Panc1 (cell line): ENCODE measurements at places on chromosomes 13 and 19. TPM values are rescaled to one million over a fixed set of nuclear protein-coding genes. Genes with fewer than 3 reads are reported as not detected.
A peak's percentile ranks its signal among the peaks of the same experiment; 100 is the strongest.

ANO8 gene
- 13.5 TPM for total RNA-seq

HSPB6 gene
- total RNA-seq, result 0.87 TPM

KLHL1 gene
- total RNA-seq, result not detected

HIPK4 gene
- 0.13 TPM for total RNA-seq

ZNF420 gene
- total RNA-seq, result 13.7 TPM

SEMA6B gene
- 5.7 TPM for total RNA-seq

GRCh38 chr19:44636439-44637389, 7.0 kb upstream of the PVR start:
- no peak overlapping the region for H3K27ac ChIP-seq
- no peaks in the 10 kb centered on the region for H3K4me1 ChIP-seq
- DNase-seq, result no peak
- no peak overlapping the region for H3K4me3 ChIP-seq
- no peaks in the 10 kb centered on the region for H3K27me3 ChIP-seq
- no peaks in the 10 kb centered on the region for H3K36me3 ChIP-seq

DNA sequence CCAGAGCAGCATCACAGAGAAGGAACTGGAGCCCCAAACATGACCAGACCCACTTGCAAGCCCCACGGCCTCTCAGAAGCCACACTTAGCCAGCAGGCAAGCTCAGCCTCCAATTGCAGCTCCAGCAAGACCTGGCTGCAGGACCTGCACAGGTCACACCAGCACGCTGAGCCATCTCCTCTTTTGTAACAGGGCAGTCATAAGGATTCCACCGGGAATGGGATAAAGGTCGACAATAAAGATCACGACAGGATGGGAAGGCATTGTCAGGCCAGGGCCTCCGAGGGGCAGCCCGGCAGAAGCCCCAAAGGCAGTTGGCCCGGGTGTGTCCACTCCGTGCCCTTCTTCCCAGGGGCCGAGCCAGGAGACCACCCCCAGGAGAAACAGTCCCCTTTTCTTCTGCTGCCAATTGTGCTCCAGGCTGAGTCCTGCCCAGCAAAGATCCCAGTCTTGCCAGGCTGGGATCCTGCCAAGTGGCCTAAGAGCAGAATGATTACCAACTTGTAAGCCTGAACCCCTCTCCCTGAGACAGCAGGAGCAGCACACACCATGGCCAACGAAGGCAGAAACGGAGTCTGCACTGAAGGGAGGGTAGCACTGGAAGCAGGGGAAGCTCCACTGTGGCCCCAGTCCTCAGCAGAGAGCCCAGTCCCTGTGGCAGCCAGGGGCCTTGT, 12.5 kb downstream of the PEPD start:
- H3K4me1 ChIP-seq, result no peaks in the 10 kb centered on the region
- H3K27me3 ChIP-seq, result no peaks in the 10 kb centered on the region
- no peak for DNase-seq
- H3K36me3 ChIP-seq, result no peaks in the 10 kb centered on the region
- H3K27ac ChIP-seq, result no peak overlapping the region

- H3K4me3 ChIP-seq, result no peak overlapping the region
- DNase-seq, result no peak
- no peaks in the 10 kb centered on the region for H3K27me3 ChIP-seq
- H3K27ac ChIP-seq, result no peak overlapping the region
- H3K36me3 ChIP-seq, result peaks cover 41% of the 10 kb centered on the region
Observed at GRCh38 chr13:94607939-94608338, 6.3 kb downstream of the GPR180 start.

DNA sequence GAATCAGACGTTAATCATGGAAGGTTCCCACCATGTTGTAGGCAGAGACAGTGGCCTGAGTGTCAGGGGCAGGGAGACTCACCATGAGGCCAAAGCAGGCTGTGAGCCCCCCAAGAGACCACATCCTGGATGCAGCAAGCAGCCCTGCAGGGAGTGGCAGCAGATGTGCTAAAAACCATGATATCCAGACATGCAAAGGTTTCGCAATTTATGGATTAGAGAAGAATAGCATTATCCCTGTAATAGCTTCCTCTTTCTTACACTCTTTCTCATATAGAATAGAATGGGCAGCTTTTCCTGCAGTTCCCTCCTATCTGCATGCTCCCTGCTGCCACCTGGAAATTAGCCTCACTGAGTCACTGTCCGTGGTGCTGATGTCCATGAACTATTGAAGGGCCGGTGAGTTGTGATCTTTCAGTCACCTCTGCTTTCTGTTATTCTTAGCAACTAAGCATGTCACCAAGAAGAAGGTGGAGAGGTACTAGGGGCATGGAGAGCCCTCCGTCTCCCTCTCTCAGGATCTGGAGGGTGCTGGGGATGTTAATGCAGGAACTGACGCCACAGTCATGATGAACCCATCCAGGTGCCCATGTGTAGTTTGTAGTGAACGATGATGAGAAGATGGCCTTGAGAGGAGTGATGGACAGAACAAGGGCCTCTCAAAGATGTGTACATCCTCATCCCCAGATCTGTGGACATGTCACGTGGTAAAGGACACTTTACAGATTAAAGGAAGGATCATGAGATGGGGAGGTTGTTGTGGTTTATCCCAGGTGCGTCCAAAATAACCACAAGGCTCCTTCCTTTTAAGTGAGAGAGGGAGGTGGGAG, 9.9 kb downstream of the CEACAM4 start:
- no peak overlapping the region for H3K4me3 ChIP-seq
- no peak for DNase-seq
- no peaks in the 10 kb centered on the region for H3K27me3 ChIP-seq
- H3K36me3 ChIP-seq, result no peaks in the 10 kb centered on the region
- no peaks in the 10 kb centered on the region for H3K4me1 ChIP-seq

GRCh38 chr13:50275392-50276063, 260.3 kb downstream of the KCNRG start:
- H3K4me3 ChIP-seq, result no peak overlapping the region
- H3K36me3 ChIP-seq, result no peaks in the 10 kb centered on the region
- H3K27ac ChIP-seq, result no peak overlapping the region; the same call in 1 of the 2 replicates
- H3K27me3 ChIP-seq, result no peaks in the 10 kb centered on the region
- DNase-seq, result no peak
- H3K4me1 ChIP-seq, result no peaks in the 10 kb centered on the region

DNA sequence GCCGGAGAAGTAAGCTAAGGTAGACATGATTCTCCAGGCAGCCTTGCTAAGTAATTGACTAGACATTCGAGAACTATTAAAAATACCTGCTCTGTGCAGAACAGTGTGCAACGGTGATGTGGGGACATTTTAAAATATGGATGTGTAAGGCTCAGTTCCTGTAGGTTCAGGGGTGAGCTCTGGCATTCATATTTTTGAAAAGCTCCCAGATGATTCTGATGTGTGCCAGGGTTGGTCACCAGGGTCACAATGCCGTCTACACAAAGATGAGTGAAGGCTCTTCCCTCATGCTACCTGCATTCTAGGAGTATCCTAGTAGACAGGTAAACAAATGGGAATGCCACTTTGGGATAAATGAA, 702 bp upstream of the EPSTI1 start:
- no peak for DNase-seq
- no peaks in the 10 kb centered on the region for H3K36me3 ChIP-seq
- no peaks in the 10 kb centered on the region for H3K27me3 ChIP-seq

DNA sequence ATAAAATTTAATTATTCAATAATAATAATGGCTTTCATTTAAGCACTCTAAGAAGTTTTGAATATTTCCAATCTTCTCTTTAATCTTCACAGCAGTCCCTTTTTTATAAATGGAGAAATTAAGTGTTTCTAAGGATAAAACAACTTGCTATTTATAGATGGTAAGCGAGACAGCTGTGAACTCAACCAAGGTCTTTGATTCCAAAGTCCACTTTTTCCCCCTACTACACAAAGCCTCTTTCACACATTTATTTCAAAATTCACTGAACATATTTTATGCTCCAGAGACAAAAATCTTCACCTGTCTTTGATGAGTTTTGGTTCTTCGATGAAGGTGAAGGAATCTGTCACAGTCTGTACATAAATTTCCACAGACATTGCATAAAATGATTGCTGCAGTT, 34.4 kb upstream of the FBXL3 start:
- peaks cover 7% of the 10 kb centered on the region; the same call in 1 of the 2 replicates for H3K36me3 ChIP-seq
- H3K4me3 ChIP-seq, result no peak overlapping the region
- no peak for DNase-seq
- no peaks in the 10 kb centered on the region for H3K27me3 ChIP-seq
- H3K4me1 ChIP-seq, result no peaks in the 10 kb centered on the region

- no peak overlapping the region for H3K27ac ChIP-seq
- H3K27me3 ChIP-seq, result no peaks in the 10 kb centered on the region
- no peak for DNase-seq
- H3K4me1 ChIP-seq, result no peaks in the 10 kb centered on the region
Observed at GRCh38 chr13:113548778-113549621, 35.6 kb upstream of the TFDP1 start.

DNA sequence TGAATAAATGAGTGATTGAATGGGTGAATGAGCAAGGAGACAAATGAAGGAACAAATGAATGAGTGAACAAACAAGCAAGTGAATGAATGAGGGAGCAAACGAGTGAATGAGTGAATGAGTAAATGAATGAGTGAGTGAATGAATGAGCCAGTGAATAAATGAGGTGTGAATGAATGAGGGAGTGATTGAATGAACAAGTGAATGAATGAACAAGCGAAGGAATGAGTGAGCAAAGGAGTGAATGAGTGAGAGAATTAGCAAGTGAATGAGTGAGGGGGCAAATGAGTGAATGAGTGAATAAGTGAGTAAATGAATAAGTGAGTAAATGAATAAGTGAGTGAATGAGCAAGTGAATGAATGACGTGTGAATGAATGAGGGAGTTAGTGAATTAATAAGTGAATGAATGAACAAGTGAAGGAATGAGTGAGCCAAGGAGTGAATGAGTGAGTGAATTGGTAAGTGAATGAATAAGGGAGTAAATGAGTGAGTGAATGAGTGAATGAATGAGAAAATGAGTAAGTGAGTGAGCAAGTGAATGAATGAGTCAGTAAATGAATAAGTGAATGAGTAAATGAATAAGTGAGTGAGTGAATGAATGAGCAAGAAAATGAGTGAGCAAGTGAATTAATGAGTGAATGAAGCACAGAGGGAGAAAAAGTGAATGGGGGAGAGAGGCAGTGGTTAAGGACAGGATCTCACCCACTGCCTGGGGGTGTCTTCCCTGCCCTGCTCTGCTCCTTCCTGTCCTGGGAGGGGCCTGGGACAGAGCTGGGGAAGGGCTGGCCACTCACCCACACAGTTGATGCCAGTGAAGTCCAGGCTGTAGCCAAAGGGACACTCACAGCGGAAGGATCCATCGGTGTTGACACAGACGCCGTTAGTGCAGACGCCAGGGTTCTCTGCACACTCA, 36.4 kb downstream of the CCL25 start:
- H3K36me3 ChIP-seq, result no peaks in the 10 kb centered on the region
- DNase-seq, result no peak
- H3K27me3 ChIP-seq, result no peaks in the 10 kb centered on the region
- H3K4me3 ChIP-seq, result no peak overlapping the region
- H3K4me1 ChIP-seq, result peaks cover 8% of the 10 kb centered on the region; the same call in 1 of the 2 replicates

DNA sequence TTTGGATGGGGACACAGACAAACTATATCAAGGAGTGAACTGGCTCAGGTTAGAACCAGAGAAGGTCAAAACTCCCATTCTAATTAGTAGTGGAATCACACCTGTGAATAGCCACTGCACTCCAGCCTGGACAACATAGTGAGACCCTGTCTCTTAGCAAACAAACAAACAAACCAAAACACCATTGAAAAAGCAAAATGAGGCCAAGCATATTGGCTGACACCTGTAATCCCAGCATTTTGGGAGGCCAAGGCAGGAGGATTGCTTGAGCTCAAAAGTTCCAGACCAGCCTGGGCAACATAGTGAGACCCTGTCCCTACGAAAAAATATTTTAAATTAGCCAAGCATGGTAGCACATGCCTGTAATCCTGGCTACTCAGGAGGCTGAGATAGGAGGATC, 39.1 kb upstream of the UBAC2 start:
- no peak overlapping the region for H3K4me3 ChIP-seq
- no peaks in the 10 kb centered on the region for H3K36me3 ChIP-seq
- DNase-seq, result no peak
- H3K4me1 ChIP-seq, result no peaks in the 10 kb centered on the region

DNA sequence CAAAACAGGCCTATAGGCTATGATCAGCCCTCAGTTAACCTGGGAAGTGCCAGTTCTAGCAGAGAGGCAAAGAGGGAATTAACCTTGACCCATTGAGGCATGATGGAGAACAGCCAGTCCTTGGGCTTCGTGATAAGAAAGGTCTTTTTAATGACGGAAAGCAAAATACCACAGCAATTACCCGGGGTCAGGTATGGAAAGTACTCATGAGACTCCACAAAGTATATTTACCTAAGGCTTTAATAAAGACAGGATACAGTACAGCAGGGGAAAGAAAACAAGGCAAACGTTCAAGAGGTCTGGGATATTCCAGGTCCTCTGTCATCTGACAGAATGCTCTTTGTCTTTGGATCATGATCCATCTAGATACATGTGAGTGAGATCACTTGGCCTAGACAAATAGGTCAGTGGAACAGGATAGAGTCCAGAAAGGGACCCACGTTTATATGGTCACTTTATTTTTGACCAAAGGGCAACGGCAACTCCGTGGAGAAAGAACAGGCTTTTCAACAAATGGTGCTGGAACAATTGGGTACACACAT, 52.2 kb downstream of the WDFY2 start:
- peaks cover 65% of the 10 kb centered on the region for H3K4me1 ChIP-seq
- H3K4me3 ChIP-seq, result 0 out of 2 replicates have a peak overlapping the region, but pooled peaks have one; percentile 4
- H3K27ac ChIP-seq, result peak overlapping the region; percentile 90
- no peaks in the 10 kb centered on the region for H3K36me3 ChIP-seq
- H3K27me3 ChIP-seq, result no peaks in the 10 kb centered on the region
- no peak for DNase-seq

DNA sequence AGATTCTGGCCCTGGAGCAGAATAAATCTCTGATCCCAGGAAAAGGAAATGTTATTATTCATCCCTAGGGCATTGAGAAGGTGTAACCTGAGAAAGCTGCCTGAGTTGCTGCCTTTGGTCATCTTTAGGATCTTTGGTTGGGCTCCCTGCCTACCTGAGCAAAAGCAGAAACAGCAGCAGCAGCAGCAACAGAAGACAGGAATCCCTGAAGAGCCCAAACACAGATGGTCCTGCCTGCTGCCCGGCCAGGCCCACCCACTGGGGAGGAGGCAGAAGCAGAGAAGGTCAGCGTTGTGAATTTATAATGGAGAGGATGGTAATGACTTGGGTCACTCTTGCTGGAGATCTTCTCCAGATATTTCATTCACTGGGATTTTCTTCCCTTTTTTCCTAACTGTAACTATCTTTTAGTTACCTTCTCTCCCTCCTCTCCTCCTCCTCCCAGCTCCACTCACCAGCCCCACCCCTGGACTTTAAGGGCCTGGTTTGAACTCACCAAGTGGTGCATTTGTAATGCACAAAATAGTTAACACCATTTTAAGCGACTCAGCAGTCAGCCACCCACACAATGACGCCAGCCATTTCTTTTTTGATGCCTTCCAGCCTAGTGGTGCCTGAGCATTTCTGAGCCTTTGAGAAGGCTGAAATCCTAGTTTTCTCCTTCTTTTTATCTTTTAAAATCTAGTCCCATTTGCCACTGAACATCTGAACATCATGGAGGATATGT, 91.7 kb downstream of the HSPH1 start:
- H3K4me3 ChIP-seq, result no peak overlapping the region
- no peaks in the 10 kb centered on the region for H3K36me3 ChIP-seq
- no peak overlapping the region for H3K27ac ChIP-seq
- no peaks in the 10 kb centered on the region for H3K27me3 ChIP-seq
